ENCODE measurements at places on chromosomes 1 and 21.

DNA sequence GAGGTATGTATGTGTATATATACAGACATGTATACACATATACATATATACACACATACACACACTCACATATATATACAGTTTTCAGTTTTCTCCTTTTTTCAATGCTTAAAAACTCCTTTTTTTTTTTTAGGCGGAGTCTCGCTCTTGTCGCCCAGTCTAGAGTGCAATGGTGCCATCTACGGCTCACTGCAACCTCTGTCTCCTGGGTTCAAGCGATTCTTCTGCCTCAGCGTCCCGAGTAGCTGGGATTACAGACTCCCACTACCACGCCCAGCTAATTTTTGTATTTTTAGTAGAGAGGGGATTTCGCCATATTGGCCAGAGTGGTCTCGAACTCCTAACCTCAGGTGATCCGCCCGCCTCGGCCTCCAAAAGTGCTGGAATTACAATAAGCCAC lies 27.0 kb downstream of the STYXL2 start:
- DNase-seq = no peak

GRCh38 chr21:34524646-34525601 lies 12.9 kb upstream of the KCNE1 start:
- no peak for DNase-seq

- DNase-seq = no peak
These were observed 128.5 kb downstream of the DNM3 start for GRCh38 chr1:171969813-171970212.

GRCh38 chr1:60540141-60540540 lies 466.6 kb upstream of the C1orf87 start:
- no peak for DNase-seq

- DNase-seq = no peak
These were observed 1.1 kb downstream of the MRPS6 start for GRCh38 chr21:34074283-34075090.
